ENCODE measurements at places on chromosomes 1 and 21.

- DNase-seq, result no peak
Measured at GRCh38 chr1:161233102-161233501, 4.9 kb downstream of the NR1I3 start.

DNA sequence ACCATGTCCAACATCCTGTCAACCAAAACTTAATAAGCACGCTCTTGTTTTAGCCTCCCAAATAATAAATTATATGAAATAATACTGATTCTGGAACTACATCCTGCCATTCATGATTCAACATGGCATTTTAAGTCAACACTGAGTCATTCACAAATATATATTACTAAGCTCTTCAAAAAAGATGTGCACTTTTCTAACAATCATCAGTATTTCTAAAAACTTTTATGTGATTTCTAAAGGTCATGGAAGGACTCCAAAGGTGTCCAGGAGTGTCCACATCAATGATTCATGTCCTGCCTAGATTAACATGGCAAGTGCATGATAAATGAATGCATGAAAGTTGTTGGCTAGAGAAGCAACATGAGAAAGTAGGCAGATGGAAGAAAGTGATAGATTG, 51.6 kb downstream of the NEGR1 start:
- DNase-seq, result no peak

GRCh38 chr21:41289431-41289830, 27.2 kb upstream of the FAM3B start:
- DNase-seq, result no peak

GRCh38 chr1:171654201-171654941, 1.9 kb upstream of the MYOC start:
- peak; percentile 0 for DNase-seq

DNA sequence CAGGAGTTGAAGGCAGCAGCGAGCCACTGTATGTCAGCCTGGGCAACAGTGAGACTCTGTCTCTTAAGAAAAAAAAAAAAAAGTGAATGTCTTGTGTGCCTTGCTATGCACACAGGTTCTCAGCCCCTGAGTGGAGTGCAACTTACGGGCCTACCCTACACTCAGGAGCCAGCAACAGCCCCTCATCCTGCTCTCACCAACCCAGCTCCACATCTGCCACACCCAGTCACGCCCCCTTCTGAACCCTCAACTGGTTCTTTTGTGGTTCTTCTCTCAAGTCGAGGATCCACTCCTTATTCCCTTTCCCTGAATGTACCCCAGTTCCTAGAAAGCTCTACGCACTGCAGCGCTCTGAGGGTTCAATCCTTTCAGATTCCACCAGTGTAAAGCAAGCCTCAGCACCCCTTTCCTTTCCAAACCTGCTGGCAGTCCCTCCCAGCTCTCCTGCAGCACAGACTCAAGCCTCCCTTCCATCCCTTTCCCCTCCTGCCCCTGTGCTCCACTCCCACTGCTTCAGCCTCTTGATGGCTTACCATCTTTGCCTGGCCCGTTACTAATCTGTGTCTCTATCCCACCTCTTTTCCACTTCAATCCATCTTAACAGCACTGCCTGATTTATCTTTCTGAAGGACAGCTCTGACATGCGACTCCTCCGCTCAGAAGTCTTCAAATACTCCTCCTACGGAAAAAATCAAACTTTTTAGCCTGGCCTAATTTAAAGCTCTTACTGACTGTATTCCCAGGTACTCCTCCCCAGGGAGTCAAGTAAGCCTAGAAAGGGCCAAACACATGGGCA, 38.1 kb downstream of the GNB1 start:
- DNase-seq, result no peak

DNA sequence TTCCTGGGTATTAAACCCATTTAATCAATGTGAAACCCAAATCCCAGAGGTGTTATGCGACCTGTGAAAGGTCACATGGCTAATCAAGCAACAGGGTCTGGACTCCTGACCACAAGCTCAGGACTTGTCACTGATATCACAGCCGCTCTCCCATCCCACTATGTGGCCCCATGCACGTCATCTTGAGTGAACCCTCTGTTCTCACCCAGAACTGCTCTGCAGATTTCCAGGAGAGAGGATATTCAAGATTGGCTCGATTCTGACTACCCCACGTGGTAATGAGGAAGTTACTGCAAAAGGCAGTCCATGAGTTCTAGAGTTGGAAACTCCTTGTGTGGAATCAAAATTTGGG, 173.5 kb upstream of the ETV3 start:
- DNase-seq, result no peak

- DNase-seq, result no peak
Measured at GRCh38 chr1:20153000-20153418, 13.9 kb downstream of the PLA2G2F start.

DNA sequence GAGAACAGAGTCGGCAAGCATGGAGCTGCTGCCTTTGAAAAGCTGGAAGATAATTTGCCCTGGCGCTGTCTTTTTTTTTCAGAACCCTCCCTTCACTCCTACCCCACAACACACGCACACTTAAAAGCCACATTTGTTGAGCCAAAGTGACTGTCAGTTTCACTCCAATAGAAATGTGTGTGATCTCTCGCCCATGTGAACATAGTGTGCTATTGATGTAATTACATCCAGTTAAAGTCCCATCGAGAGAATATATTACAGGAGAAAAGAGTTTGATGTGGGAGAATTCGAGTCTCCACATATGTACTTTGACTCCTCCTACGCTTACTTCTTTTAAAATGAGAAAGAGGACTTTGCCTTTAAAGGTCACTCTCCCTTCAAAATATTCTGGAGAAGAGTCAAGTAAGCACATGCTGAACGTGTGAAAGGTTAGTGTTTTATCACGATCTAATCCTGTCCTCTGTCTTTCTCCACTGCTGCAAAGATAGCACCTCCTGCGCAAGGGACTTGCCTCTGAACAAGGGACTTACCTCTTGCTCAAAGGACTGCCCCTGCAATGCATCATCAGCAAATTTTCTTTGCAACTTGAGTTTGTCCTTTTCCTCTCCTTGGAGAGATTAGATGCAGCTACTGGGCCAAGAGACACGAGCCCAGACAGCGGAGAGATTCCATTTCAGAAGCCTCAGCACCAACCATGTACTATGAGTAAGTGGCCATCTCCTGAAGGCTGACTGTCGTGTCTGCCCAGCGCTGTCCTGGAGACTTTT, 613.9 kb downstream of the PTPRU start:
- no peak for DNase-seq

GRCh38 chr1:55428231-55428630, 213.1 kb upstream of the USP24 start:
- no peak for DNase-seq

GRCh38 chr1:168821434-168821833, 92.4 kb upstream of the DPT start:
- DNase-seq, result no peak

DNA sequence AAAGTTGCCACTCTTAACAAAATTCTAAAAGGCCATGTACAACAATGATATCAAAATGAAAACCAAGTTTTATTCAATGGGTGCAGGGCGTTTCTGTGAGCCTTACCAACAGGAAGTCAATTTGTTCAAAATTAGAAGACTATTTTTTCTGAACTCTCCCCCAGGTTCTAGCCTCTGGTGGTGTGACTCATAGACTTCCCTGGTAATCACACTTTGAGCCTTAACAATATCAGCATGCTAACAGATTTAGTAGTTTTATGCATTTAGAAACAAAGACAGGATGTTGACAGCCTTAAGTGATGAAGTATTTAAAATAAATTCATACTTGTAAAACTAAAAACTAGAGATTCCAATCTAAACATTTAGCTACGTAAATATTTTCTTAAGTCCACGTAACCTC, 88.4 kb downstream of the LRRC8C start:
- DNase-seq, result no peak

DNA sequence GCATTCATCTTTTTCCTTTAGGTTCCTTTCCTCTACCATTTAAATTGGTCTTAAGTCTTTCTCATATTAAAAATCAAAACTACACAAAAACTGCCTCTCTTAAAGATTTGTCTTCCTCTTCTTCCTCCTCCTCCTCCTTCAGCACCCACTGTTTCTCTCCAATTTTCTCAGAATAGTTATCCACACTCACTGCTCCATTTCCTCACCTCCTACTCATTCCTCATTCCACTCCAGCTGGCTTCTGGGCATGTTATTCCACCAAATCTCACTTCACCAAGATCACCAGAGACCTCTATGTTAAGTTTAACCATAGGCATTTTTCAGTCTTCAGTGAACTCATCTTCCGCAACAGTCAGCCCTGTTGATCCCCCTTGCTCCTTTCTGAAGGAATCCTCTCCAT, 173.7 kb downstream of the SLC35F3 start:
- DNase-seq, result no peak

GRCh38 chr1:119634016-119634415, 14.1 kb downstream of the ZNF697 start:
- DNase-seq, result no peak

DNA sequence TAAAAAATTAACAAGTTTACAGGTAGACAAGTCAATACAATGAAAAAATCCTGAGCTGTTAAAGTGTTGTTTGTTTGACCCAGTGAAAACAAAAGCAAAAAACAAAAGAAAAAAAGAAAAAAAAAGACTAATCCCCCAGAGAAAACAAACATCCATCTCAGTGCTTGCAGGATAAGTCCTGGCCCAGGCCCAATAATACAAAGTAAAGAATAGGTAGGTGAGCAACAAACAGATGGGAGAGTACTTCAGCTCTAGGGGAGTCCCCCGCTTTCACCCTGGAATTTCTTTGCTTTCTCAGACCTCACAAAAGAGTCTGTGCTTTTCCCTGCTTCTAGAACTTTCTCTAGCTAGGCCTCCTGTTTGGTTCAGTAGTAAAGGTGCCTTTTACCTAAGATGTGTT, 70.3 kb downstream of the ABCA4 start:
- DNase-seq, result no peak

- DNase-seq, result no peak
Measured at GRCh38 chr1:202689082-202689481, 21.2 kb downstream of the SYT2 start.
